Activated naive CD4-positive, alpha-beta T cell treated with anti-CD3 and anti-CD28 coated beads for 36 hours (primary cell): ENCODE measurements at places on chromosomes 1 and 21.
A peak's percentile ranks its signal among the peaks of the same experiment; 100 is the strongest.

GRCh38 chr21:46039891-46040660 is 57.8 kb upstream of the COL6A2 start:
- no peak for DNase-seq

DNA sequence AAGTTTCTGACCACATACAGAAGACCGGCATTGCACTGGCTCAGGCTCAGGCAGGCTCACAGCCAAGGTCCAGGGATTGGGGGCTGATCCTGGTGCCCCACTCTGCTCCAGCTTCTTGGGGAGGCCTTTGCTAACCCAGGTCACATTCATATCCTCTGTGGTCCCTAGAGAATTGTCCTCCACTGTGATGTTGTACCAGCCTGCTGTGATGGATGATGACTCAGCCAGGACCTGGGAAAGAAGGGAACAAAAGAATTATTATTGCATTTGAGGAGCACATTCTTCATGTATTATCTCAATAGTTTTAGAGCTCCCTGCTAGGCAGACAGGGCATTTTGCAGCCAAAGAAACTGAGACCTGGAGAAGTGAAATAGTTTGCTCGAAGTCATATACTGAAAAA is 114.3 kb upstream of the ETV3 start:
- no peak for DNase-seq

GRCh38 chr1:205199090-205199930 is 12.2 kb downstream of the DSTYK start:
- peak; percentile 74 for DNase-seq

- peak; percentile 27 for DNase-seq
Observed at GRCh38 chr1:157136133-157136532, 2.1 kb downstream of the ETV3 start.

DNA sequence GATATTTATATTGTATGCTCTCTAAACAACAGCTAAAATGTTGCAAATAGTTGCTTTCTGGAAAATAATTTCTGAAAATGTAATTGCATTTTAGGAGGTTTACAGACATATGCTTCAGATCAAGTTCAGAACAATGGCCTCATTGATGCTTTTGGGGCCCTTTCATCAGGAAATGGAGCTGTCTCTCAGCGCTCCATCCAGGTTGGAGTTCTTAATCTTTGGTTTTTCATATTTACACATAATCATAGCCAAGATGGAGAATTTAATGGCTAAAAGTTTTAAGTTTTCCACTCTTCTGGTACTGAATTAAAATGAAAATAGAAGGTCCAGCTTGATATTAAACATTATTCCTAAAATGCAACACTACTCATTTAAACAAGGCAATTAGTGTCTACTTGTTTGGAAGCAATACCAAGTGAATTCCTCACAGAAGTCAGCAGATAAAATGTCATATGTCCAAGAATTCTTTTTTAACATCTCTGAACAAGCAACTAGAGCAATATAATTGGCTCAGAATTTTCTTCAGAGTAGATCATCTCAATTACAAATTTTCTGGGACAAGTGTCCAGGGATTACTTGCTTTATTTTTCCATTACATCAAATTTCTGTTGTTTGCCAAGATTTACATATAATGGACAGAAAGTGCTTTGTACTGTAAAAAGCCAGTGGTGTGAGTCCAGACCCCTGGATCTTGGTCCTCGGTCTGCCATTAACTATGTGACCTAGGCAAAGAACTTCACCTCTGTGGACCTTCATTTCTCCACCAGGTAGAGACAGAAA is 22.6 kb downstream of the CLCA1 start:
- DNase-seq, result no peak

- no peak for DNase-seq
Observed at GRCh38 chr1:242025681-242026080, 26.8 kb upstream of the MAP1LC3C start.

DNA sequence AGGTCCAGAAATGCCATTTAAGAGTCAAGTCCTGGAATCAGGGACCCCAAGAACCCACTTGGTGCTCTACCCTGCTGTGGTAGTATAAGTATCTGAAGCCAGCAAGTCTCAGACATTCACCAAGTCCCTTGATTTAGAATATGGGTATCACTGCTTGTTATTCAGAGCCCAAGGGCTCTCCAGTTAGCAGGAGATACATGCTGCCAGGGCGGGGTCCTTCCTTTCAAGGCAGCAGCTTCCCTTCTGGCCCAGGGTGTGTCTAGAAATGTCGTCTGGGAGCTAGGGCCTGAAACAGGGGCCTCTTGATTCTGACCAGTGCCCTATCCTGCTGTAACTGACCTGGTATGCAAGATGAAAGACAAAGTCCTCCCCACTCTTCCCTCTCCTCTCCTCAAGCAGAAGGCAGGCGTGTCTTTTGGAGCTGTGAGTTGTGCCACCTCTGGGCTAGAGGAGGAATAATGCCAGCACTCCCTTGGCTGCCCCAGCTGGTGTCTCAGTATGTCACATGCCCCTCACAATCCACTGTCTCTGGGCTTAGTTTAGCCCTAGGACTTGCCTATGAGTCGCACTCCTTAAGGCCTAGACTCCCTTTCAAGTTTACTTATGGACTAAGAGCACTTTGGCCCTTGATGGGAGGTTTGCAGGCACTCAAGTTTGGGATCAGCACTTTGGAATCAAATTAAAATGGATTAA is 200.2 kb downstream of the MRPL39 start:
- DNase-seq, result no peak

DNA sequence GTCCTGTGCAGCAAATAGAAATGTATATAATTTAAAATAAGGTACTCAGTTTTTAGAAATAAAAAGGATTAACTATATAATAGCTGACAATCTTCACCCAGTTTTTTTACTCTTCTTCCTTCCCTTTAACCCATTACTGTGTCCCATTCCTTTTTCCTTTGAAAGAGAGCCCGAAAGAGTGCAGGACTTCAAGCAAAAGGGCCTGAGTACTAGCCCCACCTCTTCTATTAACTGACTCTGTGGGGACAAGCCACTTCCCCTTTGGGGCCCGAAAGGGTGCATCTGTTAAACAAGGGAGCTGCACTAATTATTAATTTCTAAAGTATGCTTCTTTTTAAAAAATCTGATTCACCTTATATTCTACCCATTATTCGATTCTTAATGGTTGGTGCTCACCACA is 3.3 kb downstream of the USP24 start:
- no peak for DNase-seq

DNA sequence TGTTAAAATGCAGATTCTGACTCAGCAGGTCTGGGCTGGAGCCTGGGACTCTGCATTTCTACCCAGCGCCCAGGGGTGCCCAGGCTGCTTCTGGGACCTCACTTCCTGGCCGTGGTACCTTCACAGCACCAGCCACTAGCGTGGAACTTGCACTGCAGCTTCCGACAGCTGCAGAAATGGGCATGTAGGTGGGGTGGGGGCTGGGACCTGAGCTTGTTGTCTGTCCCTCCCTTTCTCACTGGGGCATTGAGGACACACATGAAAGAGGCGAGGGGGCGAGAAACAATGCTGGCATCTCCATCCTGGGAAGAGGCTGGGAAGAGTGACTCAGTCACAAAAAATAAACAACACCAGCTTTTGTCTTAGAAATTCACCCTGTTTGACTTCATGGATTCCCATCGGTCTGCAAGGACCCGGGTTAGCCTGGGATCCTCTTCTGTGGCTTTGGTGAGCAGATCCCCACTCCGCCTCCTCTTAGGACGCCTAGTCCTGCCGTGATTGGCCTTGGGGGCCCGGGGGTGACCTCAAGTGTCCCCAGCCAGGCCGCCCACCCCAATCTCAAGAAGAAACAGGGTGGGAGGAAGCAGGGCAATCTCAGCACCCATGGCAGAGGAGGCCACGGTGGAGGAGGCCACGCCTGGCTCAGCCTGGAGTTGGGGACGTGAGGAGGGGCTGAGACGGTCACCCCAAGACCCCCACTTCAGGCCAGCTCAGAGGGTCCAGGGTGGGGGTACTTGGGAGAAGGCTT is 29.9 kb upstream of the POFUT2 start:
- no peak for DNase-seq
